ENCODE measurements at places on chromosomes 5 and 9.

GRCh38 chr5:82991678-82992323, 85.4 kb downstream of the TMEM167A start:
- no peak for ATAC-seq

DNA sequence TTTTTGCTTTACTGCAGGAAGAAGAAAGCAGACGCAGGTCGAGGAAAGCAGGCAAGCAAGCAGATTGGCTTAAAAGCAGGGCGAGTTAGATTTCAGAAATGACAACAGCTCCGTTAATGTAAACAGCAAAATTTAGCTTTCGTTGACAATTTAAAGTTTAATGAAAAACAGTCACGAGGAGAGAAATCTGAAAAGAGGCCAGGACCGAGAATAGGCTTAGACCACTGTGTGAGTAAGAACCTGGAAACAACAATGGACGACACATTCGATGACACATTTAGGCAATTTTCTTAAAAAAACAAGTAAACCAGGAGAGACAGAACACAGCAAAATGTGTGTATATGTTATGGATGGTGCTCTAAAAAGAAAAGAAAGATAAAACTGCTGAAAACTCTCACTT, 155.3 kb downstream of the ISOC1 start:
- ATAC-seq: no peak

- ATAC-seq: no peak
These were observed 3.7 kb upstream of the ENTPD2 start for GRCh38 chr9:137057545-137057944.

- peak; percentile 93 for ATAC-seq
These were observed 27.2 kb downstream of the MAML1 start for GRCh38 chr5:179759581-179760551.

DNA sequence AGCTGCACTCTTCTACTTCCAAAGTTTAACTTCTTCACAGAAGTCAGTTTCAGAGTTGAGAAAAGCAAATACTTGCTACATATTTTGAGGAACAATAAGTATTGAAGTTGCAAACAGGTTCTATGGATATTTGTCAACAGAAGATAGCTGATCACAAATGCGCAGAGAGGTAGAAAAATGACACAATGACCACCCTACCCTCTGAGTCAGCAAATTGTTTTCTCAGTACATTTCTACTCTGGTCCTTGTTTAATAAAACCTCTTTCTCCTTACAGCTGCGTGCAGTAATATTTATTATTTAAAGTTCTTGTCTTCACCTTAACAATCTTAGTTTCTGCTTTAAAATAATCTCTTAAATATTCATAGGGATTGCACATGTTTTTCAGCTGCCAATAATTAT, 855.1 kb upstream of the CTNND2 start:
- ATAC-seq: no peak
